Activated naive CD8-positive, alpha-beta T cell treated with anti-CD3 and anti-CD28 coated beads for 36 hours (primary cell): ENCODE measurements at places on chromosomes 7 and 10.
A peak's percentile ranks its signal among the peaks of the same experiment; 100 is the strongest.

- no peak for DNase-seq
Observed at GRCh38 chr10:14116021-14116420, 214.7 kb downstream of the FRMD4A start.

GRCh38 chr10:75431180-75432111 is at the start of gene LRMDA:
TSS of gene LRMDA (plus strand) at chr10:75431624.
- DNase-seq = no peak

DNA sequence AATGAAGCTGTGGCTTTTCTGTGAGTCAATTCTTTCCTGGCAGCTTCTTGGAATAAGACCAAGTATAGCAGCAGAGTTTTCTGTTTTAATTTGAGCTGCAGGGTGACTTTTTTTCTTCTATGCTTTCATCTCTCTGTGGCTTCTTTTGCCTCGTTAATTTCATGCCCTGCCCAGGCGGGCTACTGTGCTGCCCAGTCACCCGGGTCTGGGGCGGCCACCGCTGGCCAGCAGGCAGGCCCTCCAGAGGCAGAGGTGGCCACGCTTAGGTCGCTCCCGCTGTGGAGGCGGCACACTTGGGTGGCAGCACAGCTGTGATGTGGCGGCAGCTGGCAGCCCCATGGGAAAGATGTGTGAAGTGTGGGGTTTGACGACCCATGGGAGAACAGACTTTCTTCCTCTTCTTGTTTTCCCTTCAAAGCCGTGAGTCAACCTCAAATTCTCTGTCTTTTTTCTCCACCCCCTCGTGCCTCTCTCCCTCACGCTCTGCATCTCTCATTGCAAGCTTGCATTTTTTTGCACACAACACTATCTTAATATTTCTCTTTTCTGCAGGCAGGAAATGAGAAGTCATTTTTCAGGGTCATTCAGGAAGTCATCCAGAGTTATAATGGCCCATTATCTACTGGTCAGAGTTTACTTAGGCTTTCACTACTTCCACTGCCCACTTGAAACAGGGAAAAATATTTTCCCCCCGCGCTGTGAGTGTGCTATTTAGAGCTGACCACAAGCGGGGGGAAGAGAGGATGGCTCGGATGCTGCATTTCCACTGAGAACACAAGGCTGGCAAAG is 67.8 kb downstream of the EGFR start:
- peak; percentile 22 for DNase-seq

DNA sequence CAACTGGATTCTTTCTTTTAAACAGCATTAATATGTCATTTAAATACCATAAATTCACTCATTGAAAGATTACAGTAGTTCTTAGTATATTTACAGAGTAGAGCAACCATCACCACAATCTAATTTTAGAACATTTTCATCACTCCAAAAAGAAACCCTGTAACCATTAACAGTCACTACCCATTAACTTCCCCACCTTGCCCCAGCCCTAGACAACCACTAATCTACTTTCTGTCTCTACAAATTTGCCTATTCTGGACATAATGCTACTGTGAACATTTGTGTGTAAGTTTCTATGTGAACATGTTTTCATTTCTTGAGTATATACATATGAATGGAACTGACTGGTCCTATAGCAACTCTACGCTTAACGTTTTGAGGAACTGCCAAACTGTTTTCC is 42.4 kb downstream of the P4HA1 start:
- no peak for DNase-seq

DNA sequence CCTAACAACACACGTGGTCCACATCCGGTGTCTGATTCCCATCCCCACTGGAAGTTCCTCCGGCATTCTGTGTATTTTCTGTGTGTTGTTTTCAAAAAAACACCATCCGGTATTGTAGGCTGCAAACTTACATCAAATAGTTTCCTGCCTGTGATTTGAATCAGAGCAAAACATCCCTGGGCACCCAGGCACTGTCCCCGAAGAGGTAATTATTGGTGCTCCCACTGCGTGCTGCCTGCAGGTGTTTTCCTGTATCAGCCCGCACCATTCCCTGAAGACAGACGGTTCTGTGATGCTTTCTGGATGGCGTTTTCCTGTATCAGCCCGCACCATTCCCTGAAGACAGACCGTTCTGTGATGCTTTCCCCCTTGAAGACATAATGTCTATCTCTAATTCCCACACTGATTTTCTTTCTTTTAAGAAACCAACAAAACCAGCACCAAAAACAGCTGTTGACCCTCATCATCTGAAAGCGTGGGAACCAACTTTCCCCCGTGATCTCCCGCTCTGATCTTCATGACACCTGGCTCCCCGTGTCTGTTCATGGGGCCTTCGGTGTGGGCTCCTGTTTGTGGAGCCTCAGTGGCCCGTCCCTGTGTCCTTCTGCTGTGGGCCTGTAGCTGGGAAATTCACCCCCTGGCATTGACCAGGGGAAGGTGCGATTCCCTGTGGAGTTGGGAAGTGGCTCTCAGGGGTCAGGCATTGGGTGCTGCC is 205.3 kb downstream of the ADARB2 start:
- DNase-seq = no peak

GRCh38 chr7:110253093-110253492 is 837.8 kb upstream of the LRRN3 start:
- DNase-seq = no peak

DNA sequence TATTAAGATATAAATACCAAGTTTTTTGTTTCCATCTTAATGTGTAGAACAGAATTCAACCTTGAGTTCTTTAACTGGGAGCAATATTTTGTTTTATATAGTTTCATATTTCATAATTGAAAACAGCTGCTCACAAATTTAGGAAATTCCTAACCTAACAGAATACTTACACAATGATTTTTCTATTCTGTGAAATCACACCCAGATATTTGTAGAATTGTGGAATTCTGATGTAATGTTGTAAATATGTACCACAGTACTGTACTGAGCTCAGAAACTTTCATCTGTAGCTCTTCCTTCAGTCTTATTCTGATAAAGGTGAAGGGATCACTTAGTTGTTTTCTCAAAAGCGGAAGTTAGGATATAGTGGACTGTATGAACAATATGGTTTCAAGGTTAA is 143.4 kb upstream of the GLI3 start:
- DNase-seq = no peak

DNA sequence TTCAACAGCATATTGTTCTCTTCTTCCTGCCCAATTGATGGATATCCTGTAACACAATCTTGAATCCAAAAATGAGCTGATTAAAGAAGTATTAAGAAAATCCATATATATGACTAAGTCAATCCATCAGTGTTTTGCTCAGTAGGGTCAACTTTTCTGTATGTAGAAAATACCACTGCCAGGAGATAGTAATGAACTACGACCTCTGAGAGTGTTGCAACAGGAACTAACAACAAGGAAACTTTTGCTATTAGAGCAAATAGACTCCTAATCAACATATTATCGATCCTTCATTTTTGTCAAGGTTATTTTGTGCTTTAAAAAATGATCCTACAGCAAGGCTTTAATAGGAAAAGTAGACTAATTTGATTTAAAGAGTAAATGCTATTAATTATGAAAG is 405.3 kb upstream of the ETV1 start:
- no peak for DNase-seq

GRCh38 chr10:124735491-124736286 is 8.5 kb downstream of the FAM53B start:
- no peak for DNase-seq

- DNase-seq = no peak
Observed at GRCh38 chr7:94264756-94265155, 129.9 kb upstream of the COL1A2 start.

GRCh38 chr7:50869108-50869725 is 86.5 kb upstream of the GRB10 start:
- DNase-seq = no peak

DNA sequence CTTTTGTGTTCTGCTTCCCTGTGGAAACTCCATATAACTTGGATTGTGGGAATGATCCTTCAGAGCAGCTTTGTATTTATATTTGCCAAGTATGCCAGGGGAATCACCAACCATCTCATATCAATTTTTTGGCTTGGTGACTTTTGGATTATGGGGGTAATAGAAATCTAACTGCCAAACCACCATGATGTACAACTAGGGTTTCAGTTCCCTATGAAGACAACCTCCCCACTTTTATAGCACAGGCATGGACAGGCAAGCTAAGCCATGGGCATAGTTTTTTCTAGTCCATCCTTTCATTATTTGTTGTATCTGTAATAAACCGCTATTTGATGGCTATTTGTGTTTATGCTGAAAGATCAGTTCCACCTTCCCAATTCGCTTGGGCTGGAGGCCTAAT is 17.7 kb downstream of the NPY start:
- no peak for DNase-seq

DNA sequence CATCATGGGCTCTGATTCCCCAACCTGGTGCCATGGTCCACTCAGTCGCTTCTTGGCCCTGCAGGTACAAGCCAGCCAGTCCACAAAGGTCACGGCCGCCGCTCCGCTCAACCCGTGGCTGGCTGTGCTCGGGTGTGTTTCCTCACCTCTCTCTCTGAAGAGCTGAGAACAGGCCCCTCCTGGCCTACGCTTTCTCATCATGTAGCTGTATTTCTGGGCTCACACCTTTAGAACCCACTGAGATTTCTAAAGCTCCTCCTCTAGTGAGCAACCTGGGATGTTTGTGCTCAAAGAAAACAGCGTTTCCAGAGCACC is 30.2 kb downstream of the PTPRN2 start:
- DNase-seq = no peak

DNA sequence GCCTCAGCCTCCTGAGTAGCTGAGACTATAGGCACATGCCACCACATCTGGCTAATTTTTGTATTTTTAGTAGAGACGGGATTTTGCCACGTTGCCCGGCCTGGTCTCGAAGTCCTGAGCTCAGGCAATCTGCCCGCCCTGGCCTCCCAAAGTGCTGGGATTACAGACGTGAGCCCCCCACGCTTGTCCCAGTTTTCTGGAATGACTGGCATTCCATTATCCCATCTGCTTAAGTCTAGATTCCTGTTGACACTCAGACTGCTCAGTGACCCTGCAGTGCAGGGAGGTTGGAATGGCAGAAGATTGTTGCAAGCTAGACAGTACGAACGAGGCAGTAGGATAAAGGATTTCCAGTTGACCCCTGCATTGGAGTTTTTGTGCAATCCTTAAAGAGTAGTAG is 135.1 kb upstream of the NPS start:
- DNase-seq = no peak

GRCh38 chr10:24382596-24382978 is 173.6 kb downstream of the KIAA1217 start:
- DNase-seq = no peak

DNA sequence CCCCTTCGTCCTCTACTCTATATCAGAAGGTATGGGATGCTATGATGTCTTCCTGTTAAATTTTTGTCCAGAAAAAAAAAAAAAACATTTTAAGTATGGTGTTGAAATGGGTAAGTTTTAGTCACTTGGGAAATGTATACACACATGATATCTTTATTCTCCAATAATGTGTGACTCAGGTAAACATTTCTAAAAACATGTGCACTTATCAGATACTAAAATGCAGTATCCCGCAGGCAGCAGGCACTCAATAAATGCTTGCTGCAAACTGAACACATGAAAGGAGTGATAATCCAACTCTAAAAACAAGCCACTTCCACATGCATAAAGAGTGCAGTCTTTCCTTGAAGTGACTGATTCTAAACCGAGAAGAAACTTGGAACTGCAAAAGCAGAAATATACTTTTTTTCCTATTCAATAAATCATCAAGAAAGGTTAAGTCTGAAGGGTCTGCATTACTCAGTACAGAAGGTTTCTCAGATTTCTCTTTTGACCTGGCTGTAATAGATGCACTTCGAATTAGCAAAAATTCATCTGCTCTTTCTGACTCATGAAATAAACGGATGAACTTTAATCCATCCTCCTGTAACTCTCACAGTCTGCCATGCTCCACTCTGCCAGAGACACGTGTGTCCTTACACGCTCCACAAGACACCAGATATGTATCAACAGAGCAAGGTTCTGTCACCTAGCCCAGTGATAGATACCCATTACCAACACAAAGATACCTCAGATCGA is 84.0 kb downstream of the HIPK2 start:
- no peak for DNase-seq

DNA sequence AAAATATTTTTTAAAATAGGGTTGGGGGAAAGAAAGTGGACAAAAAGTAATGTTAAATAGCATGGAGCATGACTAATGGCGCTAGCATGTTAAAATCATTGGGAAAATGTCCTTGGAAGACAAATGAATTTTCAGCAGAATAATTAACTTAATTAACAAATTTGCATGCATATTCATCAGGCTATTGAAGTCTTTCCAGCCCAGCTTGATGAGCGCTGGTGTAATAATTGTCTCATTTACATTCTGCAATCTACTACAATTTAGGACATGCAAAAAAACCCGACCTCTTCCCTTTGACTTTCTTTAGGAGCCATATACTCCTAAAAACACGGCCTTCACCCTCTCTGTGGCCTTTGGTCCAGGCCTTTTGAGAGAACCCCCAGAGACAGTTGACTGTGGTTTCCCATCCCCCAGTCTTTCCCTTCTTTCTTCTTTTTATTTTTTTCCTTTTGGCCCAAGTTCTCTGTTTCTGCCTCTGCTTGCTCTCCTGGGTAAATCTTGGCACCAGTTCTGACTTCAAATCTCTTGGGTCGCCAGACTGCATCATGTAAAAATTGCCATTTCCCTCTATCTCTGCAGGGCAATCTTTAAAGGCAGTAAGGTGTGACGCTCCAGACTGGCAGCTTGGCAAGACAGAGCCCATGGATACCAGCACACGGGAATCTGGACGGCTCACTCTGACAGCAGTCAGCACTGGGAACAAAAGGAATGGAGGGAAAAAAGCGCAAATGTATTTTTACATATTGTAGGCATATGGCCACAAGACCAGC is 105.5 kb downstream of the NEUROD6 start:
- DNase-seq = no peak

DNA sequence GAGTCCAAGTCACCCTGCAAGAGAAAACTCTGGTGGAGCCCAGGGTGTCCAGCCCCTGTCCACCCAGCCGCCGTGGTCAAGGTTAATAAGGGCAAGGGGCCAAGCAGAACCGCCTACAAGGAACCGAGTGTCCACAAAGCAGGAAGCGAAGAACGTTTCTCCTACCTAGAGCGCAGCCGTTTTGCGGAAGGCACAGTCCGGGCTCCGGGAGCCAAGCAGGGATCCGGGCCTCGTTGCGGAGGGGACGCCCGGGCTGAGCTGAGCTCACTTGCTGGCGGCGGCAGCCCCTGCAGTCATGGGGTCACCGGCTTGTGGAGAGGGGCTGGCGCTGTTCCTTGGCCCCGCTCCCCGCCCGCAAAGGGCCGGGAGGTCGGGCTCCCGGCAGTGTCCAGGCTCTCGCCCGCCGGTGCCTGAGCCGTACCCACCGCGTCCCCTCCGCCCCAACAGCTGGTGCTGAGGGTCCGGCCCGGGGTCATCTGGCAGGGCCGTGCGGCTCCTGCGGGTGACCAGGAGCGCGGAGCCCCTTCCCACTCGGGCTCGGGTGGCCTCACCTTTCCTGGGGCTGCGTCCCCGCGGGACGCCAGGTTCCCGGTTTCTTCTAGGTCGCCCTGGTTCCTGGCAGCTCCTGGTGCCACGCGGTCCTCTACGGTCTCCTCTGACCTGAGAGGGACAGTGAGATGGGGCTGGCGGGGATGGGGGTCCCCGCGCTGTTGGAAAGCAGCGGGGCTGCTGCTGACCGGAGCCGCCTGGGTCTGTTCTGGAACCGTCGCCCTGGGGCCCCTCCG is 14.0 kb upstream of the ZNF273 start:
- DNase-seq = no peak
